Fibroblast of skin of left quadriceps (primary cell): ENCODE measurements at places on chromosomes 6 and 20.

GRCh38 chr6:105642708-105643107 is 239.8 kb upstream of the PREP start:
- peak; percentile 47 for DNase-seq

GRCh38 chr6:126188279-126188909 is 151.5 kb upstream of the CENPW start:
- DNase-seq, result peak; percentile 28

DNA sequence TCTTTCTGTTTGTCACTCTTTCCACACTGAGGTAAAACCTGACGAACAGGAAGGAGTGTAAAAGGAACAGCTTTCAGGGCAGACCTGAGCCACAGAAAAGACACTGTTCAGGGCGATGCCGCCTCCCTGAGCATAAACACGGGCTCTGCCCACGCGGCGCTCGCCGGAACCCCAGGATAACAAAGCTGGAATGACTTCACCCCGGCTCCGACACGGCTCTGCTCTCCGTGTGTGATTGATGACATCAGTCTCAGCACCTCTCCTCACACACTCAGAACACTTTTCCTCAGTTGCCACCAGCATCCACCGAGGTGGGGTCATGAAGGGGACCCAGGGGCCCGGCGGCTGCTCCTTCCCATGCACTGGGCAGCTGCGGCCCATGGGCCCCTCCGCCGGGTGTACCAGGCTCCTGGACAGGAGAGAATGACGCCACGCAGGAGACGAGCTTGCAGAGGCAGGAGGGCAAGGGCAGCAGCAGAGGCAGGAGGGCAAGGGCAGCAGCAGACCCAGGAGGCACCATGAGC is 43.6 kb downstream of the DLL1 start:
- no peak for DNase-seq

- no peak for DNase-seq
Observed at GRCh38 chr6:110043366-110043994, 65.4 kb downstream of the GPR6 start.

GRCh38 chr6:159169557-159170332 is 545 bp downstream of the FNDC1 start:
- no peak for DNase-seq

- no peak for DNase-seq
Observed at GRCh38 chr20:38715646-38716045, 8.6 kb upstream of the SLC32A1 start.

GRCh38 chr6:106199331-106199730 is 113.2 kb downstream of the PRDM1 start:
- DNase-seq, result no peak

DNA sequence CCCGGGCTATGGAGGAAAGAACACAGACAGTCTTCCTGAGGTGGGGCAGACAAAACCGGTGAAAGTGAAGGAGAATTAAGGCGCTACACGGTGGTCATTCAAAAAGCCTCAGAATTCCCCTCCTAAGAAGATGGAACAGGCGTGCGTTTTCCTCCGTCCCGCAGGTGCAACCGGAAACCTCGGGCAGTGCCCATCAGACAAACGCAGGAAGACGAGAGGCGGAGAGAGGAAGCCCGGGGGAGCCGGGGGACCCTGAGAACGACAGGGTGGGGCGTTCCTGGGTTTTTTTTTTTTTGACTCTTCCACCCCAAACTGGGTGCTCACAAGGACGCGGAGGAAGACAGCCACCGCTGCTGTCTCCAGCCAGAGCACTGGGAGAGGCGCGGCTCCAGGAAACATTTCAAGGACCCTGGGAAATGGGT is 25.4 kb downstream of the TTLL2 start:
- no peak for DNase-seq

DNA sequence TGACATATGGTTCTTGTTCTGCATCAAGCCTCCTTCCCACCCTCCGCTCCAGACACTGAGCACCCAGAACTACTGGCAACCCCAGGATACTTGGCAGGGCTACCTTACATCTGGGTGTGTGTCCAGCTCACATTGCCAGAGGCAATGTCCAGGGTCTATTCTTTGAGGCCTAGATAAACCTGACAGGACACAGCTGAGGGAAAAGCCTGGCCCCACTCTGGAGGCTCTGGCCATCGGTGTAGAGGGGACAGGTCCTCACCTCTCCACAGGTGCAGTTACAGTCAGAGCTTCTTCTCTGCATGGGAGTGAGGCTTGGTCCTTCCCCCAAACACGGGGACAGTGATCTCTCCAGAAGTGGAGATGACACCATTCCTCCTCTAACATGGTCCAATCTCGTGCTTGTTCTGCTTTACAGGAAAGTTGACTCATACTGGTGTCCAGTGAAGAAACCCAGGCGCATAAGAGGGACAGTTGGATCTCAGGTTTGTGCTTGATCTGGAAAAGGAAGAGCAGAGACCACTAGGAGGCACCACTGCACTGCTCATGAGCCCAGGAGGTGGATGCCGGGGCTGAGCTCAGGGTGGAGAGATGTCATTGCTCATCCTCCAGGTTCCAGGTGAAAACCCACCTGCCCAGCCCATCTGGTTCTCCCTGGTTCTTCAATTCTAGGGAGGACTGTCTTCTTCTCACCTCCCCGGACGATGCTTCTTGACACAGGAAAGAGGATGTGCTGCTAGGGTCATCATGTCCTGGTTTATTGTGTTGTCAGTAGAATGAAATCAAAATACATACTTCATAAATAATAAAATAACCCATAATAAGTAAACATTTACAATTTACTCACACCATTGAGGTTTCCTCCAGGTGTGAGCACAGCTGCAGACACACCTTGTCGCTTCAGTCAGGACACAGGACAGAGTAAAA is 14.7 kb downstream of the HLA-F start:
- DNase-seq, result peak; percentile 10

DNA sequence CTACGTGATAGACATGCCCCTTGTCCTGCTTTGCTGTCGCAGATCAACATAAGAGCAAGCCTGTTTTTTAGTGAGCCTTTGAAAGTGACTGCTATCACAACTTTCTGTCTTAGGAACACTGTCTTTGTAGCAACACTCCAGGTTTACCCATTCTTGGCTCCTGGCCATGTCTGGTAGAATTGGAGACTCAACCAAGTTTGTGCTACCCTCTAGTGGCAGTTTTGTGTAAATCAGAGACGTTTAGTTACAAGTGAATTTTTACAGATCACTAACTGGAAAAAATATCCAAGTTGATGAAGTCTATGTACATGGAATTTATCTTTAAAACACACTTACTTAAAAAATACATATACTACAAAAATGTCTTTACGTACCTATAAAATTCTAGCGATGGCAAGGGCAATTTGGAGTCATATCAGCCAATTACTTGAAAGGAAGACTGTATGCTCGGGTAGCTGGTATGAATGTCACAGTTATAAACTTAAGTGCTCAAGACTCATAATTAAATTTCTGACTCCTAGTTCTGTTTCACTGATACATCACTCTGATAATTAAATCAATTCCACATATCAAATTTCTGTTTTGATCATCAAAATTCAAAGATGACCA is 101.4 kb downstream of the ADGB start:
- peak; percentile 62 for DNase-seq

DNA sequence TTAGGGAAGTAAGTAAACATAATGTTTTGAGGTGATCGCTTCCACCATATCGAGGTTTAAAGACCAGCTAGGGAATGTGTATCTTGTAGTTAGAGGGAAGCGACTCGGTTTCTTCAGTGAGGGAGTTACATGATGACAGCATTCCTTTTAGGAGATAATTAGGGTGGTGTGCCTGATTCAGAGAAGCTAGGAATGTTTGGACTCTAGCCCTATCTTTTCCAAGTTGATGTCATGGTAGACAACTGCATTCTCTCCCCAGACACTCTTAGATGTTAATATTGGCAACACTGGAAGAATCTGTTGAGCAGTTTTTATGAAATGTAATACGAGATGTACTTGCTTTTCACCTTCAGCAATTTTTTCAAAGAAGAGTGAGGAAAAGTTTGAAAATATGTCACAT is 12.9 kb upstream of the HIVEP1 start:
- no peak for DNase-seq

GRCh38 chr20:286508-286907 is 4.0 kb downstream of the C20orf96 start:
- DNase-seq, result no peak

DNA sequence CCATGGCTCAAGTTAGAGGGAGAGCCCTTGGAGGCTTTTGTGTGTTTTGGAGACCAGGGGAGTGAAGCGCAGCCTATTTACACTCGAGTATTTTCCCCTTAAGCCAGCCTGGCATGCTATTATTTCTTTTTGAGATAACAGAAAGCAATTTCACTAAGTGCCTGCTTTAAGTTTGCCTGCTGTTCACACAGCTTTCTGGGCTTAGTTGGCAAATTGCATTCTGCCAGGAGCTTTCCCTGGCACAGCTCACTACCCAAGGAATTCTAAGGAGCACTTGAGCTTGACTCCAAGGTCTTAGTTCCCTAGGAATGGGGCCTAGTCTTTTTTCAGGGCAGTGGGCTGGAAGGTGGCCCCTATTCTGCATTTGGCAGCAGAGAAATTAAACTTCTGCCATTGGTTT is 19.0 kb upstream of the ASXL1 start:
- DNase-seq, result no peak

- no peak for DNase-seq
Observed at GRCh38 chr6:138004430-138005287, 102.6 kb downstream of the PERP start.

DNA sequence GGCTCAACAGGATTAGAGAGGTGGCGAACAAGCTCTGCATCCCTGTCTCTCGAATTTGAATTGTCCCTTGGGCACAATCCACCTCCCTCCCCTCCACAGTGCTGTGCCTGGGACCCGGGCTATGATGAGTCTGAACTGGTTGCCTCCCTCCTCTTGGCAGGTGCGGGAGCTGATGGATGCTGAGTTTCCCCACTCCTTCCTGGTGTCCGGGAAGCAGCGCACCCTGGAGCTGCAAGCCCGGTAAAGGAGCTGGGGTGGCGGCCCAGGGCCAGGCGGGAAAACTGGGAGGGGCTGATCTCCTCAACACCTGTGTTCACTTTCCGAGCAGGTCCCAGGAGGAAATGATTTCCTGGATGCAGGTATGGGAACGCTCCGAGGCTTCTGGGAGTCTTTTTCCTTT is 14.9 kb downstream of the FGD2 start:
- no peak for DNase-seq

- DNase-seq, result no peak
Observed at GRCh38 chr6:121771937-121772720, 336.7 kb downstream of the GJA1 start.

GRCh38 chr6:38436726-38437465 is 202.8 kb downstream of the BTBD9 start:
- DNase-seq, result no peak

GRCh38 chr6:151807513-151808370 is at the start of gene ESR1:
ESR1 (plus strand) TSS chr6:151807682; CDS start chr6:151807913, 231 bp downstream.
- no peak for DNase-seq

DNA sequence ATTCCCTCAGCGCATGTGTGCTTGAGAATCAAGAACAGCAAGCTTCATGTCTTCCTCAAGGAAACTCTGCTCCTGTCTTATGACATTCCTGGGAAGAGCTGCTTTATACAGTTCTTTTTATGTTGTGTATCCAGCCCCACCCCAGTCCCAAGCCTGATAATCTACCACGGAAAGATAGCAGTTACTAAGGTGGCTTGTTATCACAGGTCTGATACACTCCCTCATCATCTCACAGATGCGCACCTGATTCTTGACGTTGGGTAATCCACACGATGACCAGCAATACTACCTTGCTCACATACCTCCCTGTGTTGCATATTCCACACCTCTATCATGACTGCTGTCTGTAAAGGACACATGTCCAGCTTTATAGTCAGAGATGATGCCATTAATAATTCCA is 3.2 kb downstream of the NHLRC1 start:
- no peak for DNase-seq

GRCh38 chr20:10672624-10673127 is 1.1 kb downstream of the JAG1 start:
- DNase-seq, result no peak
